T-helper 1 cell (primary cell): ENCODE measurements at places on chromosomes 5 and 9.

DNA sequence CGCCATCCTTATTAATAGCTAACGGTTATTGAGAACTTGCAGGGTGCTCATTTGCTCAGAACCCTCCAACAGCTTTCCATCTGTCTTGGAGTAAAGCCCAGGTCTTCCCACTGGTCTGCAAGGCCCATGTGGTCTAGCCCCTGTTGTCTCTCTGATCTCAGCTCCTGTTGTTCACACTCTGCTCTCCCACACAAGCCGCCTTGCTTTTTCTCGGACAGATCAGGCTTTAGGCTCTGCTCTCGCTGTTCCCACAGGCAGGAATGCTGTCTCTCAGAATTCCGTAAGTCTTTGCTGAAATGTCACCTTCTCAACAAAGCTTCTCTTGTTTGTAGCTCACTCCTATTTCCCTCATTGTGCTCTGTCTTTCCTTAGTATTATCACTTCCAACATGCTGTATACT, 34.3 kb downstream of the GPR107 start:
- DNase-seq: no peak

DNA sequence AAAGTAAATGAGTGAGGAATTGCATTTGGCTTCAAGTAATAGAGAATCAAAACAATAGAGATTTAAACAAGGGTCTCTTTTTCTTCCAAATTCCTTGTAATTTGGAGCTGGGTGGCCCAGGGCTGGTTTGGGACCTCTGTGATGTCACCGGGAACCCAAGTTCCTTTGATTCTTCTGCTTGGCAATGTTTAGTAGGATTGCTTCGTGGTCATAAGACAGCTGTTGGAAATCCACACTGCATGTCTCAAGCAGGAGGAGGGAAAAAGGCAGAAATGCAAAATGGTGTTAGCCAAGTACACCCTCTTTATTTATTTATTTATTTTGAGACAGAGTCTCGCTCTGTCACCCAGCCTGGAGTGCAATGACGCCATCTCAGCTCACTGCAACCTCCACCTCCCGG, 72.6 kb upstream of the IL12B start:
- no peak for DNase-seq

GRCh38 chr9:14170392-14170931, 143.5 kb downstream of the NFIB start:
- DNase-seq: no peak

DNA sequence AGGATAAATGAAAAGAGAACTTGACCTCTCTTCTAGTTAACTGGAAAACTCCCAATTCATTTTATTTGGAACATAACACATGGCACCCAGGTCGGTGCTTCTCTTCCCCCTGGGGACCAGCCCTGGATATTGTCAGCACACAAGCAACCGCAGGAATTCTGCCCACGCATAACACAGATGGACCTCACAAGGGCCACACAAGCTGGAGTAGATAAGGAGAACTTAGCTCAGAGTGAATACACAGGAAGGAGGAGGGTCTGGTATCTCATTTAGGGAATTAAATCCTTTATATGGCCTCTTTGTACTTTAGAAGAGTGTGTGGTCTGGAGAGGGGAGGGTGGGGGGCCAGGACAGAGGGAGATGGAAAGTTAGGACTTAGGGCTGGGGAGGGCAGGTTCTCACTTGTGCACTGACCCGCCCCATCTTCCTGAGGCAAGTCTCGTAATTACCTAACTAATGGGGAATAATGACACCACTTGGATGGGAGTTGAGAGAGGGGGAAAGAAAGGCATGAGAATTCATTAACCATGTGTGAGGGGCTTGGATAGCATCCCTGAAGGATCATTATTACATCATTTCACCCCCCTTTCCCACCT, 341.2 kb upstream of the WWC1 start:
- no peak for DNase-seq

- peak; percentile 21 for DNase-seq
Measured at GRCh38 chr5:96962540-96962991, 26.7 kb downstream of the LNPEP start.

GRCh38 chr9:102445906-102446305, 549.2 kb upstream of the CYLC2 start:
- no peak for DNase-seq

DNA sequence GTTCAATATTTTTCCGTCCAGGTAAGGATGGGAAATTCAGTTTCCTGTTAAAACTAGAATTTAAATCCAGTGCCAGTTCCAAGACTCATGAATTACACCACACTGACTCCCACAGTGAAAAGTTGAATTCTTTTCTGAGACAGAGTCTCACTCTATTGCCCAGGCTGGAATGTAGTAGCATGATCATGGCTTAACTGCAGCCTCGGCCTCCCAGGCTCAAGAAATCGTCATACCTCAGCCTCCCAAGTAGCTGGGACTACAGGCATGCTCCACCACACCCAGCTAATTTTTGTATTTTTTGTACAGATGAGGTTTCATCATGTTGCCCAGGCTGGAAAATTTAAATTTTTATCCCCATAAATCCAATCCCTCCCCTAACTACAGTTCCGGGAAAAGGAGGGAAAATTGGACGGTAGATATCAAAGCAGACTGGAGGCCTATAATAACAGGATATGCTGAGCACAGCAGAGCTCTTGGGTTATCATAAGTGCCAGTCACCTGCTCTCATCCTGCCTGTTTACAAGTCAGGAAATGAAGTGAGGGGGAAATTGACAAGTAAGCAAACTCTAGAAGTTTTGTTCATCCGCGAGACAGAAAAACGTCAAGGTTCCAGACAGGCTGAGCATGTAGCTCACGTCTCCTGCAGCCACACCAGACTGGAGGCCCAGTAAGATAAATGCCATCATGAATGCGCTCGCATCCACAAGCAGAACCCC, 105.7 kb downstream of the UGCG start:
- no peak for DNase-seq

- no peak for DNase-seq
Measured at GRCh38 chr5:86748538-86749105, 130.9 kb downstream of the COX7C start.

DNA sequence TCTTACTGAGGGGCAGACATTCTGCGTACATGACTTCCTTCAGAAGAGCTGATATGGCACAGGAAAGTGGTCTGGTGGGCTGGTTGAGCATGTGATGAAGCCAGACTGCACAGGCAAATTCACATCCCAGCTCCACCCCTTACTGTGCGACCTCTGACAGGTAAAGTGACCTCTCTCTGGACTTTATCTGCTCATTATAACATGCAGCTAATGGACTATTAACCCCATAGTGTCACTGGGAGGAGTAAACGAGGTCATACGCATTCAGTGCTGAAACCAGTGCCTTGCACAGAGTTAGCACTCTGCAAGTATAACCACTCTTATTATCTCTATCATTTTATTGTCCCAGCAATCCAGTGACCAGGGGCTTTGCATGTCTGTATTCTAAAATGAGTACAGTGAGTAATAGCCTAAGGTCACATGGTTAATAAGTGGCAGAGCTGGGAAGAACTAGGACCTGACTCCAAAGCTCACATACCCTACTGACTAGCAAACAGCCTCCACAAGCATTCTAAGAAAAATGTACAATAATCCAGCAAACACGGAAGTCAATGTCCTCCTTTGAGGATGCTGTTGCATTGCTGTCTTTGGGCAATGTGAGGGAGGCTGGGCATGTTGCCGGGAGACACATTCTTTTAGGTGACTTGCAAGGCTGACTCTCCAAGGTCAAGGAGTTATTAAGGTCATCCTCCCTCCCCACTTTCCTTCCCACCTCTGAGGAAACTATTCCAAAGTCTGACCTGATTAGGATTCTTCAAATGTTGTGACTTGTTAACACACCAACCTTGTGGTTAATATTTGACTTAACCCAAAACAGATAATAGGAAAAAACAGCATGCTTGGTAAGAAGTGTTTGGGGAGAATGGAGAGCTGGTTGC, 19.0 kb downstream of the GLRX start:
- DNase-seq: no peak

DNA sequence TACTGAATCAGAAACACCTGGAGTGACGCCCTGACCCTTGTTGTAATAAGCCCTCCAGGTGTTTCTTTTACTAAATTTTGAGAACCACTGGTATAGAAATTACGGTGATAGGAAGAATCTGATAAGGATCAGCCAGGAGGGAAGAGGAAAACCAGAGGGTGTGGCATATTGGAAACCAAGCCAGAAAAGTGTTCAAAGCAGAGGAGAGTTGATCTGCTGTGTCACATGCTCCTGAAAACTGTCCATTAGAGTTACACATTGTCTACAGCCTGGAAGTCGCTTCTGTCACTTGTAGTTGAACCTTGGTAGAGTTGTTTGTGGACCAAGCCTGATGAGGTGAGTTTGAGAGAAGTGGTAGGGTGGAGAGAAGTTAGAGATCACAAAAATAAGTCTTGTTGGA, 497.4 kb downstream of the ENC1 start:
- no peak for DNase-seq

- DNase-seq: no peak
Measured at GRCh38 chr9:69028754-69029153, 6.8 kb upstream of the FXN start.

DNA sequence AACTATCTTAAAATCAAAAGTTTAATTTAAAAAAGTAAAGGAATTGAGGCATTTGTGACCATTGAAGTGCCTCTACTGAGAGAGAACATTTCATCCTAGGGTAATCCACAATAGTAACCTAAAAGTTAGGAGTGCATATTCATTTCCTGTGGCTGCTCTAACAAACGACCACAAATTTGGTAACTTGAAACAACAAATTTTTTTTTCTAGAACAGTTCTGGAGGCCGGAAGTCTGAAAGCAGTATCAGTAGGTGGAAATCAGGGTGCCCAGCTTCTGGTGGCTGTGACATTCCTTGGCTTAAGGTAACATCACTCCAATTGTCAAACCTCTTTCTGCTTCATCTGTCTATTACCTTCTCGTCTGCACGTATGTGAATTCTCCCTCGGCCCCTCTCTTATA, 67.1 kb upstream of the SSBP2 start:
- peak; percentile 38 for DNase-seq

- DNase-seq: no peak
Measured at GRCh38 chr5:53303105-53303504, 177.3 kb upstream of the FST start.

DNA sequence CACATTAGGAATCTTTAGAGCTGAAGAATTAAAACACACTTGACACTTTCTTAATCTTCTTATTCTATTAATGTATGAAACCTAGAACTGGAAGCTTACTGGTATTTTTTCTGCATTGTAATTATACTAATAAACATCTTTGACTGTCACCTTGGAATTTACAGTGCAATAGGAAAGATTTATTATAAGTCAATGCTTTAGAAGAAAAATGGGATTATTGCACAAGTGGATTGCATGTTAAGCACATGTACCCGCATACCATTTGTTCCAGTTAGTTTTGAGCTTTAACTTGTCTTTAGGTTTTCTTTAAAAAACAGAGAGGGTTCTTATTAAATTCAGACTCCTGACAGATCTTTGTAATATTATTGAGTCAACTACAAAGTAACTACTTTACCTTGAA, 278.5 kb downstream of the CCDC171 start:
- no peak for DNase-seq

DNA sequence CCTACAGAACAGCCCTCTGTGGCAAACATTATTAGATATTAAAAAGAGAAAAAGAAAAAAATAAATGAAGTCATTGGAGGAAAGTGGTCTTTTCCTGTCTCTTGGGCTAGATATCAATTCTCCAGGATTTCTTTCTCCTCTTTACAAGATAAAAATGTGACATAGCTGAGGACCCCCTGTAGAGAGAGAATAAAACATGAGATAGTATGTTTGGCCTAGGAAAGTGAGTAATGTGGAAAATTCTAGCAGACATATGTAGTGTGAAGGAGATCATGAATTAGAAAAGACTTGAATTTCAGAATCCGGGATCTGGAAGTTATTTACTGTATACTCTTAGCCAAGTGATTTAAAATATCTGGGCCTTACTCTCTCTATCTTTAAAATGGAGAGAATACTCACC, 823.1 kb downstream of the TLR4 start:
- DNase-seq: no peak

DNA sequence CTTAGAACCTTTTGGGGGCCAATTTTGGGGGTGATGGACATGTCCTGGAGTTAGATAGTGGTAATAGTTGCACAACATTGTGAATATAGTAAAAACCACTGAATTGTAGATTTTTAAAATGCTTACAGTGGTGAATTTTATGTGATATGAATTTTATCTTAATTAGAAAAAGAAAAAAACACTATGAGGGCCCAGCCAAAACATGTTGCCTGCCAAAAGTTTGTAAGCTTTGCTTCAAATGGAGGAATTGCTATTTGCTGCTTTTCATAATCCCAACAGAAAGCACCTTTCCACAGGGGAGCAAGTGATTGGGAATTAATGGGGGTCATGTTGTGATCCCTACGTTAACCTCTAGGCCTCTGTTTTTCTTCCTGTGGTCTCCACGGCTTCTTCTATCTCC, 19.1 kb downstream of the TNFAIP8 start:
- no peak for DNase-seq

DNA sequence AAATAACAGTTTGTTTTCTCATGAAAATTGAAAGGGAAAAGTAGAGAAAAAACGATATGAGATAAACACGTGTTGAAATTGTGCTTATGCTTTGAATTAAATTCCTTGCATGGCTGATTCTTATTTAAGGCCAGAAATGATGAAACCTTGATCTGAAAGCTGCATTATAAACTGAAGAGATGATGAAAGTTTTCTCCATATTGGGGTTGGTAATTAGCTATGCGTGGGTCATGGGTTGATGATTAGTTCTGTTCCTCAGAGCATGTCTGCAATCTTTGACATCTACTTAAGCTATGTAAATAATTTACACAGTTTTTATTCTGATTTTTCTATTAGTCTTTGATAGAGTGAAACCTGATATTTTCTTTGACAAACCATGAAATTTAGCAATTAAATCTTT, 264.1 kb downstream of the CD180 start:
- DNase-seq: no peak

- DNase-seq: no peak
Measured at GRCh38 chr5:87347272-87347671, 65.5 kb downstream of the CCNH start.

DNA sequence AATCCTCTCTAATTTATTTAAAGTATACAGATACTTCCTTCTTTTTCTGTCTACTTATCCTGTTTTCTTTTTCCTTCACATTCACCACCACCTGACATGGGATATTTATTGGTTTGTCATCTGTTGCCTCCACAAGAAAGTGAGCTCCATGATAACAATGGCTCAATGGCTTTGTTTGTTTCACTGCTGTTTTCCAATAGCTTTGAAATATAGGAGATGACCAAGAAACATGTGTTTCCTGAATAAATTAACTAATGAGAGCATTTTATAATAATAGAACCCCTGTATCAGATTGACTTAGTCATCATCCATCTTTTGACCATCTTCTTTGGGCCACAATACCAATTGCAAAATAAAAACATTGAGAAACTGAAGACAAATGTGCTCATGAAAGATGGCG, 180.2 kb upstream of the GAS1 start:
- no peak for DNase-seq
